ENCODE measurements at places on chromosomes 7 and 10.

GRCh38 chr10:124728071-124728829 lies 15.9 kb downstream of the FAM53B start:
- no peak for DNase-seq

GRCh38 chr10:103745341-103746247 lies 109.8 kb downstream of the SH3PXD2A start:
- DNase-seq, result no peak

- no peak for DNase-seq
Measured at GRCh38 chr10:120586471-120586872, 129.4 kb downstream of the PLPP4 start.

DNA sequence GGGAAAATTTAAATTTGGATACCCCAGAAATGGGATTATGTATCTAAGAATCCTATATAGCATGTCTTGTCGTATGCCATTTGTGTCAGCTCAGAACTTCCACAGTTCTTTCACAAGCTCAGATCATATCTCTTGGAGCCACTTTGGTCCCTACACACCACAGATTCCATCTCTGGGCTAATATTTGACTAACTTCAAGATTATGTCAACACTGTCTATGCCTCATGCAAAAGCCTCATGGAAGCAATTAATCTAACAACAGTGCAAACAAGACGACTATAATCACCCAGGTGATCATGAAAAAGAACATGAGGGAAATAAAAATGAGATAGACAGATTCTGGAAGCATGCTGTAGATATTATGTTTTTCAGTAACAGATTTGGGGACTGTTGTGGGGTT lies 189.1 kb downstream of the LRRTM3 start:
- no peak for DNase-seq

- no peak for DNase-seq
Measured at GRCh38 chr10:1776127-1776662, 38.9 kb upstream of the ADARB2 start.
